ENCODE measurements at places on chromosomes 13 and 19.

DNA sequence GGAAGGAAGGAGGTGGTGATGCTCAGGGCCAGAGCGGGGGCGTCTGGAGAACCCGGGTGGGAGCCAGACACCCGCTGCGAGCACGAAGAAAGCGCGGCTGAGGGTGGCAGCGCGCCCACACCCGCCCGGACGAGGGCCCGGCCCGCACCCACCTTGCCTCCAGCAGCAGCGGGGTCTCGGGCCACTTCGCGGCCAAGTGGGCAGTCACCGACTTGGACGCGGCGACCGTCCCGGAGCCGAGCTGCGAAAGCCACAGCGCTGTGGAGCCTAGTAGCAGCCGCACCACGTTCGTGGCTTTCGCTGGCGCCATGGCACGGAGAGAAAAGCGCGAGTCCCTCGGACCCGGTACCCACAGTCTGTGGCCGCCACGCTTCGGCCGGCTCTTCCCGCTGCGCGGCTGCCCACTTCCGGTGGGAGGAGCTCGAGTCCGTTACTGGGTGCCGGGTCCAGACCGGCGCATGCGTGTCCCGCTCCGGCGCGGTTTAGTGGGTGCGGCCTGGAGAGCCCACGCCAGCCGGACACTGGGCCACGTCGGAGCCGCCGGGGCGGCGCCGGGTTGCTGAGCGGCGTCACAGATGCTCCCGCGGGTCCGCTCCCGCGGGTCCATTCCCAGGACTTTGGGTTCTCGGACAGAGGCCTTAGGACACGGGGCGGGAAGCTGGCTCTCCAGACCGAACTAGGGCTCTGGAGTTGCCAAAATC, at the start of gene UGGT2:
TSS of gene UGGT2 (minus strand) at position 399 of the 701 bp plus-strand sequence. CDS start at position 310, 89 bp downstream.
- DNase-seq: no peak

DNA sequence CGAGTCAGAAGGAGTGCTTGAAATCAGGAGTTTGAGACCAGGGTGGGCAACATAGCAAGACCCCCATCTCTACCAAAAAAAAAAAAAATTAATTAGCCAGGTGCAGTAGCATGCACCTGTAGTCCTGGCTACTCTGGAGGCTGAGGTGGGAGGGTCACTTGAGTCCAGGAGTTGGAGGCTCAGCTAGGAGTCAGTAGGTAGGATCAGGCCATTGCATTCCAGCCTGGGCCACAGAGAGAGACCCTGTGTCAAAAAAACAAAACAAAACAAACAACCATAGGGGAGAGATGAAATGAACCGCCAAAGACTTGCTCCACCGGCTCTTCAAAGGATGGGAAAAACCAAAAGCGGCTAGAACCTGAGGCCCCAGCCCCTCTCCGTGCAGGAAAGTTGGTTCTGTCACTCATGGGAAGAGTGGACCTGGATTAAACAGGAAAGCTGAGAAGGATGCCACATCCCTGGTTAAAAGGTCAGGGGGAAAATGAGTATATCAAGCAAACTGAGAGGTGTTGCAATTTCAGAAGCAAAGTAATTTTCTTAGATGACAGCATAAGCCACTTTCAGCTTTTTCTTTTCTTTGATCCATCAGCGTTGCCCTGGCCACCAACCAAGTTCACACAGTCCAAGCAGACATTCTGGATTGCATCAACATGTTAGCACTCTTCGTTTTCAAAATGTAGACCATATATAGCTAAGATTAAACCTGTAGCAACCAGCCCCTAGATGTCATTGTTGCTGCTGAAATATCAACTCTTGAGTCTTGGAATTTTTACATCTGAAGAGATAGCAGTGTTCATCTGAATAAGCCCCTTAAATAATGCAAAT, 8.9 kb upstream of the ZNF507 start:
- no peak for DNase-seq

DNA sequence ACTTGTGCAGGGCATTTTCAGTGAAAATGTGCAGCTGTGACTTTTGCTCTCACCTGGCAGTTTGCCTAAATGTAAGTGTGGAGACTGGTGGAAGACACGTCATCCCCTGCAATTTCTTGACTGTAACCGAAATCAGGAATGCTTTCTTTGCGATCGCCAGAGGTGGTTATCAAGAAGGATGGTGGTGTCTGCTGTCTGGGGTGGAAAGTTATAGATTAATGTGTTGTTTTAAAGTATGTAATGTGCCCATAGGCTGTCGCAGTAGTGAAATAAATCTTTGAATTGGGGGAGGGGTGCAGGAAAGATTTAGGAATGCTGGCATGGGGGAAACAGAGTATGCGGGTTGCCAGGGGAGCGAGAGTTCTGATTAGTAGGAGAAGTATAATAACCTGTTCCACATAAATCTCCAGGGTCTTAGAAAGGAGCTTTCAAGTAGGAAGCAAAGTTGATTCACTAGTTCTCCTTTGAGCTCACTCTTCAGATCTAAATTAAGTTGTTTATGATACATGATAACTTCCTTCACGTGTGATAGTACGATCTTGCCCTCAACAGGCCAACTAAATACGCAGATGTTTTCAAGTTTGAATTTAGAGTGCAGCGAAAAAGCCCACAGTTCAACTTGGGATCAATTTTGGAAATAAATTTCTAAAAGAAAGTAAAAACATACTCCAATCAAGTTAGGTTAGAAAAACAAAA, 1520.0 kb upstream of the SLC10A2 start:
- DNase-seq: no peak

GRCh38 chr13:31588893-31589292, 150.4 kb upstream of the RXFP2 start:
- no peak for DNase-seq

DNA sequence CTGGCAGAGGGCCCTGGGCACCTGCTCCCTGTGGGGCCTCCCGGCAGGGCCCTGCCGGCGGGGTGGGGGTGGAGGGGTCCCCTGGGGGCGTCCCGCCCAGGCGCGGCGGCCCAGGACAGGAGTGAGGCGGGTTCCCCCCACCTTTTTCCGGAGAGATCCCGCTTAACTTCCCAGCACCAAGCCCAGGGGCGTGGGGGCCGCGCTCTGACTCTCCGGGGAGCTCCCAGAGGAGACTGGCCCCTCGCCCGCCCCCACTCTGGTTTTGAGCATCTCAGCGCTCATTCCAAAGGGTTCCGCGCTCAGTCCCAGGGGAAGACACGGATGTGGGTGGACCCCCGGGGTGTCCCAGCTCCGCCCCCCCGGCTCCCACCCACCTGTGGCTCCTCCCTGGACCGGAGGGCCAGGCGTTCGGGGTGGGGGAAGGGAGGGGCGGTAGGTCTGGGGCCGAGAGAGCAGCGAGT, 476 bp downstream of the C2CD4C start:
- DNase-seq: no peak

- no peak for DNase-seq
Observed at GRCh38 chr19:2524840-2525723, 49.2 kb downstream of the GADD45B start.

All from NCI-H2029 treated with DMSO at 0.1 percent for 48 hours (cell line).